AG09319 (cell line): ENCODE measurements at places on chromosomes 4 and X.

- no peak for DNase-seq
Measured at GRCh38 chr4:81606801-81607501, 135.2 kb upstream of the RASGEF1B start.

DNA sequence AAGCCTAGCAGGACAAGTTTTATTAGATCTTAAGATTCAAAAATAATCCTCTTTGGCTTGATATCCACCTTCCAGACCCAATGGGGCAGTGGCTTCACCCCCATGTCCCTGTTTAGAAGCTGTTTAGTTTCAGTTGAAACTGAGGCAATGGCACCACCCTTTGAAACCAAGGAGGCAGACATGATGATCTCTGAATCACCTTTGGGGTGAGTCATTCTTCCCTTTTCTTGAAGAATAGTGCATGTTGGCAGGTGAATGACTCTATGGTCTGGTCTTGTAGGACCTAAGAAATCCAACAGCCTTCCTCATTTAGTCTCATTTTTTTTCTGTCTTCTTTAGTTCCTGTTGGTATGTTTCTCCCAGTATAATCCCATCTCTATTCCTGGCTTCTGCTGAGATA lies 29.5 kb upstream of the BMP15 start:
- no peak for DNase-seq

DNA sequence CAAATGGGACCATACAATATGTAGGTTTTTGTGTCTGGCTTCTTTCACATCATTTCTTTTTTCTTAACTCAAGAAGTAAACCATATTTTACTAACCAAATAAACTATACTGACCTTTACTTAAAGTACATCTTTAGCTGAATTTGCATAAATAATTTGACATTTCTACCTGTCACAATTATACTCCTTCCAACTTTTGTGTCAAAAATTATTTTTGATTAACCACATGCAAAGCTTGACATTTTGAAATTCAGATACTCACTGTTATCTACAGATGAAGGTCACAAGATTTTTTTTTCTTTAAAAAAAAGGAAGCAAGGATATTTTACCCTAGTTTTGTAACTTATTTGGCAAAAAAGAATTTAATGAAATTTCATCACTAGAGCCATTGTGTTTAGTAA lies 12.0 kb upstream of the RAB9A start:
- DNase-seq = no peak

GRCh38 chr4:142817442-142817841 lies 28.7 kb downstream of the INPP4B start:
- peak; percentile 78 for DNase-seq

DNA sequence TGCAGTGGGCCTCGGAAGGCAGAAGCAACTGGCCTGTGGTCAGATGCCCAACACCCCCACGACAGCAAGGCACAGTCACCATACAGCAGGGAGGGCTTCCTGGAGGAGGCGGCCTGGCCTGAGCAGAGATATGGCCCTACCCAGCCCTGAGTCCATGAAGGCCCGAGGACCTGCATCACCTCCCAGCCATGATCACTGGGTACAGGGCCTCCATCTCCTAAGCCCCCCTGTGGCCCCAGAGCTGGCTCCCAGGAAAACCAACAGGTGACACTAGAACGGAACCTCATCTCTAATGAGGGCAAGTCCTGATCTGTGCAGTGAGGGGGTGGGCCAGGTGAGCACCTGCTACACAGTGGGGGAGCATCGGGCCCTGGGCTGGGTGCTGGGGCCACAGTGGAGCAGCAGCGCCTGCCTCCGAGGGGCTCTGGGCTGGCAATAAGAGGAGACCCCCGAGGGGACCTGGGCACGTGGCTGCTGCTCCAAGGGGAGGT lies 26.2 kb upstream of the MXD4 start:
- DNase-seq = no peak

- DNase-seq = no peak
Measured at GRCh38 chr4:180156684-180157083, 2086.5 kb upstream of the TENM3 start.

- peak; percentile 4 for DNase-seq
Measured at GRCh38 chrX:12701628-12702027, 89.6 kb upstream of the PRPS2 start.

DNA sequence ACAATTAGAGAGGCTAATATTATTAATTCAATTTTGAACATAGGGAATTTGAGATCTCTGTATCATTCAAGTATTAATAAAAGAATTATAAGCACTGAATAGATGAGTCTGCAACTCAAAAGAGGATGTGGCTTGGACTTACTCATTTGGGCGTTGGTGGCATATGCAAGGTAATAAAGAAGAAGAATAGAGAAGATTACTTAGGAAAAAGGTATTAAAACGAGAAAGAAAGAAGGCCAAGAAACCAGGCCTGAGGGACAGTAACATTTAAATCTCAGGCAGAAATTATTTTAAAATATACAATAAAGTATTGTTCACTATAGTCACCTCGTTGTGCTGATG lies 383.0 kb upstream of the INTU start:
- no peak for DNase-seq

- no peak for DNase-seq
Measured at GRCh38 chrX:110003167-110004156, 548 bp downstream of the TMEM164 start.

- no peak for DNase-seq
Measured at GRCh38 chrX:50075630-50076339, 125.0 kb downstream of the AKAP4 start.

DNA sequence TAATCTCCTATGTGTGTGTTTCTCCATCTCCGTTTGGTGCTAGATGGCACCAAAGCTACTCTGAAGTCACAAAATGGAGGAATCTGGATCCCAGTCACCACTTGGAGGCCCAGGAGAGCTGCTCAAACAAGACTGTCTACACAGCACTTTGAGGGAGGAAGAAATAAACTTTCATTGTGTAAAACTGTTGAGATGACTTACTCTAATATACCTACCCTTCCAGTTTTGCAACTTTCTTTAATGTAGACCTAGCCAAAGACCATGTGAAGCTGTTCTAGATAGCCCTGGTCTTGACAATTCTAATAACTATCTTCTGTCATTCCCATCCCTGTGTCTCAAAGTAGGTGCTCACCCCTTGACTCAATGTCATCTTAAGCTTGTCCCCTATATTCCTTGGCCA lies 52.8 kb upstream of the TAB3 start:
- no peak for DNase-seq

GRCh38 chr4:24209906-24210305 lies 320.1 kb upstream of the PPARGC1A start:
- DNase-seq = no peak

DNA sequence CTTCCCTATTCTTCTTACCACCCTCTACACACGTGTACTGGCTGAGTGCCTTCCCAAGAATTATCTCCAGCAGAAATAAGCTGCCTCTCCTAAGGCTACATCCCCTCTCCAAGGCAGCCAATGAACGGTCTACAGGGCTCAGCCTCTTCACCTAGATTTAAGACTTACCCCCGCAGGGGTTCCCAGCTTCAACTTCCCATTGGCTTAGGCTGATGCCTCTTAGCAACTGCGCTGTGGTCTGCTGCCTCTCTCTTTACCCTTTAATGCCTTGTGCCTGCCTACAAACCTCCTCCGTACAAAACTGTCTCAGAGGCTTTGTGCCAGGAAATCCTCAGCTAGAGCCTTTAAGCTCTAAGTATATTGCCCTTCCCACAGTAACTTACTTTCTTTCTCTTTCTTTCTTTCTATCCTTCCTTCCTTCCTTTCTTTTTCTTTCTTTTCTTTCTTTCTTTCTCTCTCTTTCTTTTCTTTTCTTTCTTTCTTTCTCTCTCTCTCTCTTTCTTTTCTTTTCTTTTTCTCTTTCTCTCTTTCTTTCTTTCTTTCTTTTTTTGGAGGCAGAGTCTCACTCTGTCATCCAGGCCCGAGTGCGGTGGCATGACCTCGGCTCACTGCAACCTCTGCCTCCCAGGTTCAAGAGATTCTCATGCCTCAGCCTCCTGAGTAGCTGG lies 15.1 kb upstream of the PIGA start:
- no peak for DNase-seq

DNA sequence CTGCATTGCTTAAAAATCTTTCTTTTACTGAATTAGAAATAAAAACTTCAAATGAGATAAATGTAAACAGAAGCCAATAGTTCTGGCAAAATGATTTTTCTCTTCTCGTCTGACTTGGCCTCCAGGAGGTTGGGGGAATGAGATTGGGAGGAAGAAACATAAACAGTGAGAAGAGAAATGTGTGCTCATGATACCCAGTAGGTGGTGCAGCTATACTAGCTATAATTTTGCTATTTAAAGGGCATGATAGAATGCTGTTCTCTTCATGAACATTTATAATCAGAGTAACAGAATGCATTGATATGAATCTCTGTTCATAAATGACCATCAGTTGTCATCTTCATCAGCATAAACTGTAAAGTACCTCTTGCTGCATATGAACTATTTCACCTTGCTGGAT lies 85.5 kb downstream of the TACR3 start:
- no peak for DNase-seq

GRCh38 chrX:110245011-110245410 lies 72.9 kb downstream of the AMMECR1 start:
- no peak for DNase-seq

- no peak for DNase-seq
Measured at GRCh38 chr4:11604821-11605220, 176.1 kb upstream of the HS3ST1 start.

- DNase-seq = no peak
Measured at GRCh38 chr4:1039493-1040343, 28.3 kb downstream of the FGFRL1 start.

GRCh38 chr4:112436987-112437386 lies 79.0 kb downstream of the NEUROG2 start:
- DNase-seq = no peak
